ENCODE measurements at places on chromosomes 7 and 10. TPM values are rescaled to one million over a fixed set of nuclear protein-coding genes. Genes with fewer than 3 reads are reported as not detected.

GRCh38 chr10:14838582-14839304 is 637 bp downstream of the HSPA14 start:
- H3K4me1 ChIP-seq = peaks cover 10% of the 10 kb centered on the region
- peaks cover 29% of the 10 kb centered on the region for H3K36me3 ChIP-seq
- H3K4me3 ChIP-seq = peak overlapping the region; percentile 92
- DNase-seq = peak; percentile 75

- no peaks in the 10 kb centered on the region for H3K4me1 ChIP-seq
- DNase-seq = no peak
- H3K27me3 ChIP-seq = no peaks in the 10 kb centered on the region
- no peaks in the 10 kb centered on the region for H3K36me3 ChIP-seq
These were observed 162.0 kb downstream of the TEX36 start for GRCh38 chr10:125520968-125521367.

Gene PTPRE
- total RNA-seq = 5.6 TPM

Gene SERPINE1
- total RNA-seq = 1.6 TPM

- peaks cover 11% of the 10 kb centered on the region for H3K4me1 ChIP-seq
- H3K27me3 ChIP-seq = peaks cover 76% of the 10 kb centered on the region
These were observed 3.9 kb downstream of the CH25H start for GRCh38 chr10:89203237-89203636.

All from cardiac muscle cell (in vitro differentiated cells and primary cell).